ENCODE measurements at places on chromosomes 3 and 15. TPM values are rescaled to one million over a fixed set of nuclear protein-coding genes. Genes with fewer than 3 reads are reported as not detected.

DNA sequence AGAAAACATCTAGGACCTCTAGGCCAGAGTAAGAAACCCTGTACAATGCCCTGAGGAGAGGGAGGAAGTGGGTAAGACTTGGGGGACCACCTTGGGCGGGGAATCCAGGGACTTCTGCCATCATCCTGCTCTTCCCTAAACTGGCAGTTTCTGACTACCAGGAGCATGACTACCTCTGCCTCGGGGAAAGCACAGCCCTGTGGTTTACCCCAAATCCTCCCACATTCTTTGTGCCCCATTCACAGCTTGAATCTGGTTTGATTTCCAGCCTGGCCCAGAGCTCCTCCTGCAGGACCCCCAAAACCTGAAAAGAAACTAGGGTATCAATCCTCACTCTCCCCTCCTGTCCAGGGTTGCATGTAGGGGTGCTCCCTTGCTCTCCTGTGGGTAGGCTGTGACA, 4.7 kb downstream of the C3orf18 start:
- DNase-seq = no peak
- no peak overlapping the region for H3K4me3 ChIP-seq
- H3K4me1 ChIP-seq = no peaks in the 10 kb centered on the region

- H3K27ac ChIP-seq = no peak overlapping the region
- no peaks in the 10 kb centered on the region for H3K27me3 ChIP-seq
- H3K4me1 ChIP-seq = 0 out of 2 replicates have a peak, but pooled peaks cover 3% of the 10 kb centered on the region
- no peak overlapping the region for H3K4me3 ChIP-seq
These were observed 84.9 kb downstream of the EPHB1 start for GRCh38 chr3:134879990-134880389.

- no peak for DNase-seq
- no peaks in the 10 kb centered on the region for H3K27me3 ChIP-seq
- peaks cover 3% of the 10 kb centered on the region for H3K36me3 ChIP-seq
- H3K4me3 ChIP-seq = no peak overlapping the region
- H3K27ac ChIP-seq = no peak overlapping the region
These were observed 7.4 kb downstream of the HMCES start for GRCh38 chr3:129286081-129286480.

GRCh38 chr15:29568840-29569532, 253.3 kb downstream of the TJP1 start:
- H3K4me1 ChIP-seq = peaks cover 11% of the 10 kb centered on the region
- no peaks in the 10 kb centered on the region for H3K36me3 ChIP-seq
- no peak overlapping the region for H3K27ac ChIP-seq
- DNase-seq = peak; percentile 55

GRCh38 chr15:51283026-51283425, 55.4 kb downstream of the CYP19A1 start:
- H3K4me1 ChIP-seq = no peaks in the 10 kb centered on the region
- H3K27ac ChIP-seq = no peak overlapping the region
- DNase-seq = no peak
- no peaks in the 10 kb centered on the region for H3K27me3 ChIP-seq
- H3K36me3 ChIP-seq = no peaks in the 10 kb centered on the region

GRCh38 chr3:102038477-102039142, 189.3 kb downstream of the NFKBIZ start:
- no peaks in the 10 kb centered on the region for H3K27me3 ChIP-seq
- no peak overlapping the region for H3K27ac ChIP-seq
- no peak overlapping the region for H3K4me3 ChIP-seq
- no peaks in the 10 kb centered on the region for H3K4me1 ChIP-seq
- no peak for DNase-seq

GRCh38 chr3:172201136-172201869, 161.9 kb downstream of the FNDC3B start:
- H3K4me1 ChIP-seq = peaks cover 15% of the 10 kb centered on the region
- DNase-seq = no peak
- H3K27ac ChIP-seq = no peak overlapping the region
- H3K27me3 ChIP-seq = no peaks in the 10 kb centered on the region
- H3K4me3 ChIP-seq = no peak overlapping the region
- peaks cover 23% of the 10 kb centered on the region for H3K36me3 ChIP-seq

GRCh38 chr15:99343881-99344551, 92.7 kb downstream of the LRRC28 start:
- H3K4me3 ChIP-seq = no peak overlapping the region
- no peaks in the 10 kb centered on the region for H3K36me3 ChIP-seq
- DNase-seq = peak; percentile 71
- no peaks in the 10 kb centered on the region for H3K4me1 ChIP-seq
- H3K27ac ChIP-seq = no peak overlapping the region
- no peaks in the 10 kb centered on the region for H3K27me3 ChIP-seq

GRCh38 chr3:35670408-35670965, 31.2 kb downstream of the ARPP21 start:
- H3K27ac ChIP-seq = no peak overlapping the region
- no peaks in the 10 kb centered on the region for H3K4me1 ChIP-seq

- no peak overlapping the region for H3K4me3 ChIP-seq
- no peak for DNase-seq
- no peak overlapping the region for H3K27ac ChIP-seq
- no peaks in the 10 kb centered on the region for H3K4me1 ChIP-seq
These were observed 177.2 kb upstream of the THBS1 start for GRCh38 chr15:39403640-39404117.

DNA sequence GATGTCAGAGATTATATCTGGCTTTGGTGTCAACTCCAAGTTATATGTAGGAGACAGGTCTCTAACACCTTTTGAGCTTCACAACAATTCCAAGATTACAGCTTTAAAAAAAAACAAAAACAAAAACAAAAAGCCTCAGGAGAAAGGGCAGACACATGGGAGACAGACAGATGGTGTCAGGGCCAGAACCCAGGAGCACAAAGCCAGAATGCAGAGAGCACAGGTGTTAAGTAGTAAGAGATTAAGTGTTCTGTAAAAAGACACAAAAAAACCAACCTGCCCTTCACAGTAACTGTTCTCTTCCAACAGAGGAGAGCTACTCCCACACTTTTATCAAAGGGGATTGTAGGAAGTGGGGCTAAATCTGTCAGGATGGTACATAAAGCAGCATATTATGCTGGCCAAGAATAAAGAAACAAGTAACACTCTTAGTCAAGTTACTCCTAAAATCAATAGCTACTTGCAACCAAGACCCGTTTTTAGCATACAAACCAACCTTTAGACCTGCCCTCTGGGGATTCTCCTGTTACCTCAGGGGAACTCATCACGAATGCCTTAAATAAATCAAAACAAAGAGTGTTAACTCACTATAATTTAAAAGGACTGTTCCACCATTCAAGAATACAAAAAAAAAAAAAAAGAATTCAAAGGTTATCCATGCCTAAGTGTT, 5.9 kb downstream of the CPEB1 start:
- H3K4me1 ChIP-seq = no peaks in the 10 kb centered on the region
- no peak overlapping the region for H3K4me3 ChIP-seq
- no peak for DNase-seq
- H3K27me3 ChIP-seq = peaks cover 4% of the 10 kb centered on the region
- no peaks in the 10 kb centered on the region for H3K36me3 ChIP-seq

DNA sequence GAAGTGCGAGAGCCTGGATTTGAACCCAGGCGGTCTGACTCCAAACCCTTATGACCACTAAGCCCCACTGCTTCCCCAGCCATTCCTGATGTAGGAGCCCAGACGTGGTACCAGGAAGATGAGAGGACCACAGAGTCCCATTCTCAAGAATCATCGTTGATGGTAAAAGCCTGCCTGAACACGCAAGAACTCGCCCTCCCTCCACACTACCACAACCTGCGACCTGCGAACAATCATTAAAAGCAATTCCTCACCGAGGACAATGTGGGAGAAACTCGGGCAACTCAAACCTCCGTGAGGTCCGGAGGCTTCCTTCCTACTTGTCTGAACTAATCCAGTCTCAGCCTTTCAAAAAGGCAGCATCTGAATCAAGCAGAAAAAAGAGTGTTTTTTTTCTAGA, 10.3 kb downstream of the MAGI1 start:
- H3K27ac ChIP-seq = no peak overlapping the region
- no peaks in the 10 kb centered on the region for H3K36me3 ChIP-seq
- H3K27me3 ChIP-seq = no peaks in the 10 kb centered on the region
- DNase-seq = no peak
- H3K4me1 ChIP-seq = 0 out of 2 replicates have a peak, but pooled peaks cover 2% of the 10 kb centered on the region
- no peak overlapping the region for H3K4me3 ChIP-seq

DNA sequence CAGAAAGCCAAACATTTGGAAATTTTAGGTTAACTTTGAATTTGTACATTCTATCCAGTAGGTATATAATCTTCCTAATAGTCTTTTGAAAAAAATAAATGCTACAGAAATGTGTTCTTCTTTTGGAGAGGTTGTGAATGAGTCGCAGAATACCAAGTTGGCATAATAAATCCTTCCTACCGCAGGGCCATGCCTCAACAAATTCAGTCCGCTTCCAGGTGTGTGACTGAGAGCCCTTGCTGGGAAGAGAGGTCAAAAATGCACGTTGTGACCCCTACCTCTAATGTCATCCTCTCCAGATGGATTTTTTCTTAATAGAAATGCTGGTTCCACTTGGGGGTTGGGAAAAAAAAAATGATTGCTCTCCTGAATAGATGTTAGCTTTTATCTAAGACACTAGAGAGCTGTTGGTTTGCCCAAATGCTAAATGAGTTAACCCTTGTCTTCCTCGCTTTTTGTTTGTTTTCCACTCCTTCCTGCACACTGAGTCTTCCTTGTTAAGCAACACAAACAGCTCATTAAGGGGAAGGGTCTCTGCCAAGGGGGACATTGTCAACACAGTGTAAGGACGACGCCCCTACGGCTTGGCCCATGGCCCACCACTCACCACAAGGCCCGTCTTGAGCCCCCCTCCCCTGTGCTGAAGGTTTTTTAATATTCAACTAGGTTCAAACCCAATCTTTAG, 33.9 kb downstream of the RLBP1 start:
- H3K4me1 ChIP-seq = no peaks in the 10 kb centered on the region
- no peak overlapping the region for H3K27ac ChIP-seq
- H3K4me3 ChIP-seq = no peak overlapping the region
- H3K36me3 ChIP-seq = peaks cover 22% of the 10 kb centered on the region
- H3K27me3 ChIP-seq = no peaks in the 10 kb centered on the region

- no peaks in the 10 kb centered on the region for H3K27me3 ChIP-seq
- H3K4me1 ChIP-seq = no peaks in the 10 kb centered on the region
- no peak overlapping the region for H3K4me3 ChIP-seq
- H3K27ac ChIP-seq = no peak overlapping the region
These were observed 177.4 kb downstream of the POTEB3 start for GRCh38 chr15:21262851-21263425.

- H3K27me3 ChIP-seq = no peaks in the 10 kb centered on the region
- no peaks in the 10 kb centered on the region for H3K4me1 ChIP-seq
- DNase-seq = no peak
- no peaks in the 10 kb centered on the region for H3K36me3 ChIP-seq
- no peak overlapping the region for H3K4me3 ChIP-seq
These were observed 106.8 kb downstream of the ZBTB20 start for GRCh38 chr3:115040246-115040645.

DNA sequence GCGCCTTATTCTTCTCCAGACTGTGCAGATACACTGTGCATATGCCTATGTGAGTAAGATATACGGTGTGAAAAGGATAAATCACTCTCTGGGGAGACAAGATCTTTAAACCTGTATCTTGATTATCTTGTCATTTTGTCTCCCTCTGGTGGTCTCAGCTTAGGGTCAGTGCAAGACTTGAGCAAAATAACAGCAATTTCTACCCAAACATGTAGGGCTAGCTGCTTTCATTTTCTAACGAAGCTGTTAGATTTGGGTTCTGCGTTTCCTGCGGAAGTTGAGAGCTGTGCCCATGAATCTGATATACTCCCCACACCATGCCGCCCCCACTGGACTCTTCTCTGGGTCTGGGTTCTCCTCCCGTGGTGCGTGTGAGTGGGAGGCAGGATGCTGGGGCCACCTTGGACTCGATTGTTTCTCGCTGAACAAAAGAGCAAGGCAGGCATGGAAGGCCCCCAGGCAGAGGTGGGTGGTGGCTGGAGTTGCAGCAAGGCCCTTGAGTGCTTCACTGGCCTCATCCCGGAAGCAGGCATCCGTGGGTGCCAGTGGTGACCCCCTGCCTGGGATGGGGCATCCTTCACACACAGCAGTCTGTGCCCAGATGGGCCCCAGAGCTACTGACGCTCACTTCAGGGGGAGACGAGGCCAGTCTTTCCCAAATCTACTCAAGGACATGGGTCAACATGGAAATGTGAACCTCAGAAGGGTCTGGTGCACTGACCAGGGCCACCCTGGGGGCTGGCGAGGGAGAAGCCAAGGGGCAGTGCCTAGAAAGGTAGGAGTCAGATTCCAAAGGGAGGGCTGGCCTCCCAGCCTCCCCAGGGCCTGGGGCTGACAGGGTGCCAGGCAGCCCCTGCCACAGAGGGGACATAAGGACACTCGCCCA, 179.6 kb downstream of the NSMCE3 start:
- H3K4me3 ChIP-seq = no peak overlapping the region
- no peaks in the 10 kb centered on the region for H3K27me3 ChIP-seq
- H3K27ac ChIP-seq = no peak overlapping the region
- H3K4me1 ChIP-seq = no peaks in the 10 kb centered on the region

- no peak overlapping the region for H3K27ac ChIP-seq
- DNase-seq = no peak
- no peaks in the 10 kb centered on the region for H3K36me3 ChIP-seq
- no peak overlapping the region for H3K4me3 ChIP-seq
These were observed 151.4 kb downstream of the NFKBIZ start for GRCh38 chr3:102000620-102001209.

HRG gene
- total RNA-seq = not detected

UCN2 gene
- total RNA-seq = 0.68 TPM

PPP1R14D gene
- not detected for total RNA-seq

GRAMD1C gene
- 1.8 TPM for total RNA-seq

PYGO1 gene
- total RNA-seq = 0.83 TPM

ARIH1 gene
- total RNA-seq = 158 TPM
